ENCODE measurements at places on chromosomes 5 and 9.

DNA sequence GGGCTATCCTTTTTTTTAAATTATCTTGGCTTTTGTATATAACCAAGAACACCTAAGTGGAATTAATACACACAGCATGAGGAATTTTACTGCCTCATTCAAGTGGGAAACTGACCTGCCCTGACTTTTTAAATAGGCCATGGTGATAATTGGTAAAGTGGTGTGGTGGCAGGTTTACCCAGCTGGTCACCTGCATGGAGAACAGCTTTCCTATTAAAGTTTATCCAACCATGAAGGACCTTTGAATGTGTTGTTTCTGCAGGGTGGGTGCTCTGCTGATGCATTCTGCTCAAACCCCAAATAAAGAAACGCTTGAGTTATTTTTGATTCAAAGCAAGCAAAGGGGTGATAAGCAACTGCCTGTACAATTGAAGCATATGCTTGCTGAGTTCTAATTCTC, 261.0 kb upstream of the GRIN3A start:
- no peak for ATAC-seq

DNA sequence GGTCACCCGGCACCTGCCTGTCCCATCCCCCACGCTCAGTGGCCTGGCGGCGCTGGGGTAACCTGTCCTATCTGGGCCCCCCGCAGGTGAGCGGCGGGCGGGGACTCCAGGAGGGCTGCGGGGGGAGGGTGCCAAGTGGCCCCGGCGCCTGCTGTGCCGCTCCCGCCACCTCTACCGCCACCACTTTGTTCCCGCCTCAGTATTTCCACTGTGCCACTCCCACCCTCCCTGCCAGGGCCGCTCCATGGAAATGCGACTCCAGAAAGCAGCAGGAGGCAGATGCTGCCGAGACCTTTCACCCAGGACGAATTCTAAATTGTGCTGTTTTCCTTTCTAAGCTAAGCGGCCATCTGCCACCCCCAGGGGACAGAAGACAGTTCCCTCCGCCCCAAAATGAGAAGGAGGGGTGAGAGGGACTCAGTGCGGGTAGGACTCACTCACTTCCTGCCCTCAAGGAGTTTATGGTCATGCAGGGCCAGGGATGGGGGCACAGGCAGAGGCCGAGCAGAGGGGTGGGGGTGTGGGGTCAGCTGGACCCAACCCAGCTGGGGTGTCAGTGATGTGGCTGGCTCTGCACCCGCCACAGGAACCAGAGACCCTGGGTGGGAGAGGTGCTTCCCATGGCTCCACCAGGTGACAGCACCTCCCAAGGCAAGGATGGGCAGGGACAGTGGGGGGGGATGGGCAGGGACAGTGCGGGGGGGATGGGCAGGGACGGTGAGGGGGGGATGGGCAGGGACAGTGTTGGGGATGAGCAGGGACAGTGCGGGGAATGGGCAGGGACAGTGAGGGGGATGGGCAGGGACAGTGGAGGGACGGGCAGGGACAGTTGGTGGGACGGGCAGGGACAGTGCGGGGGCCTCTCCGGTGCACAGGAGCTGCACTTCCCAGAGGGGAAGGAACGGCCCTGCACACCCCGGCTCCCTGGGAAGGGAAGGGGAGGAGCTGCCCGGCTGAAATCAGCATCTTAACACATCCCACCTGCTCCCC, 17.8 kb downstream of the NOTCH1 start:
- ATAC-seq: peak; percentile 15

DNA sequence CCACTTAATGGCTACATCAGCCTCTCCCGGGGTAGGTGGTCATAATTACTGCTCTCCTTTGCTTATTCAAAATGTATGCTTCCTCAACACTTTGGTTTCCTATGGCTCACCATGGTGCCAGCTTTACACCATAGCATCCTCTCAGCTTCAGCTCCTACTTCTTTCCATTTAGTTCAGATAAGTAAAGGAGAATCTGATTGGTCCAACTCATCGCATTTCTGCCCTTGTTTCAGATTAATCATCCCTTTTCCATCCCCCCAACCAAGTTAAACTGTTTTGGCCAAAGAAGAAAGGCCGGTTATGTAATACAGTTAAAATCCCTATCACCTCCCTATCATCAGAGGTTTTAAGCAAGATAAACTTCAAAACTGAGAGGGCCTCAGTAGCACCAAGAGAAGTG, 130.5 kb downstream of the CETN3 start:
- ATAC-seq: peak; percentile 21

DNA sequence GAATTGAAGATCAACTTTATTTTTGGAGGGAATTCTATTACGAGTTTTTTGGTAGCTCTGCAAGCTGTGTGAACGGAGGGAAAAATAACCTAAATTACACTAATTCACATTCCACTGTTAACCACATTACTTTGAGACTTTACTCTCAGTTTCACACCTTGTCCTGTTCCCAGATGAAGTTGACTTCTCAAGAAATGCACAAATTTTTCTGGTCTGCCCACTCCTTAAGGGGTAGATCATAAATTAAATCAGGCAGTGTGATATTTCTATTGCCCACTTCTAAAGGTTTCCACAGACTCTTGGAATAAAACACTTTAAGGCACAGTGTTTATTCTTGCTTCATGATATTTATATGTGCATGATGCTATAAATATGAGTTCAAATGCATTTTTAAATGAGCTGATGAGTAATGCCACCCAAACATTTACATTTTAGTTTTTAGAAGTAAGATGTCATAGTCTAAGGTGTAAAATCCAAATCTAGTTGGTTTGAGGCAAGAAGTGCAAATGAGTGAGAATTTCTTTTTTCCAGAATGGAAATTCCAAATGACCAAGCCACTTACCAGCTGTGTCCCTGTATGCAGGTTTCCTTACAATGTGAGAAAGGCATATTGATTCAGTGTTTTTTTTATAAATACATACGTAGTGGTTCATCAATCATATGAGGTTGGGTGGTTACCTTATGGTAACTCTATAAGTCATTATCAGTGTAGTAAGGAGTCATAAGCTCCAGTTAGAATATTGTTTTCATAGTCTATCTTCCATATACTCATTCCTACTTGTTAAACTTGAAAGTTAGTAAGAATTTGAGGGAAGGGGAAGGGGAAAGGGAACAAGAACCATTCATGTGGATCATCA, 437.7 kb upstream of the MEF2C start:
- ATAC-seq: no peak

DNA sequence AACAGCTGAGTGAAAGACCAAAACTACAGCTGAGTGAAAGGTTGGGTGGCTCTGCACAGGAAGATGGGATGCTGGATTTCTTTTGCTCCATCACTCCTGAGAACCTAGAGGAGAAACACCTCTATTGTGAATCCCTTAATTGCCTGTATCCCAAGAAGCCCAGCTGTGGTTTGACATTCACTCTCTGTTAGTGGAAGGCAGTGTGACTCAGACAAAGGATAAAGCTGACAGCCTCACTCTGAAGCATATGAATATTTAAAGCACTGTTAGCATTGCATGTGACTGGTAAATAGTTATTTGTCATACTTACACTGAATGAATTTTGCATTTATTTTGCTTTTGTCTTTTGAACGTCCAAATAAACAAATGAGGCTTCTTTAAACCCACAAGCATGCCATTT, 367.1 kb upstream of the RIOK2 start:
- ATAC-seq: no peak

GRCh38 chr5:160044967-160045366, 36.0 kb downstream of the TTC1 start:
- ATAC-seq: no peak

DNA sequence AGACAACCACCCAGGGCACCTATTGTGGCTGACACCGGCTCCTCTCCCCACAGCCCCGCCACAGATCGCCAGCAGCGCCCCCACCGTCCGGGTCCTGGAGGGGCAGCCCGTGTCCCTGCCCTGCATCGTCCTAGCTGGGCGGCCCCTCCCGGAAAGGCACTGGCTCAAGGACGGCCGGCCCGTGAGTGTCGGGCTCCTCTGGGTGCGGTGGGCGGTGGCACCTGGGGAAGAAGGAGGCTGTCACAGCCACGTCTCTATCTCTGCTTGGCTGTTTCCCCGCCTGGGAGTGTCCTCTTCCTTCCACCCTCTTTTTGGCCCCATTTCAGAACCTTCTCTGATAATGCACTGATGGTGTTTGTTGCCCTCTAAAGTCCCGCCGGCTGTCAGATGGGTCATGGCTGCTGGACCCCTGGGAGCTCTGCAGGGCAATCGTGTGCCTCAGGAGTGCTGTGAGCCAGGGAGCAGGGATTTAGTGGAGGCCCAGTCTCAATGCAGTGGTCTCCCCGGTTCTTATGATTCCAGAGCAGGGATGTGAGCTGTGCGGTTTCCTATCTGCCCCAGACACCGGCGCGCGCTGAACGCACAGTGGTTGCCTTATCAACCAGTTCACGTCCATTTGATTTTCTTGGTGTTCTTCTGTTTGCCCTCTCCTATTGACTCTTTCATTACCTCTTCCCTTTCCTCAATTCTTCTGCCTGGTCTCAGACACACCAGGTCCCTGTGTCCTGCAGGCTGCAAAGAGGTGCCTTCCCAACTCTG, 55.3 kb downstream of the HMCN2 start:
- ATAC-seq: peak; percentile 14

DNA sequence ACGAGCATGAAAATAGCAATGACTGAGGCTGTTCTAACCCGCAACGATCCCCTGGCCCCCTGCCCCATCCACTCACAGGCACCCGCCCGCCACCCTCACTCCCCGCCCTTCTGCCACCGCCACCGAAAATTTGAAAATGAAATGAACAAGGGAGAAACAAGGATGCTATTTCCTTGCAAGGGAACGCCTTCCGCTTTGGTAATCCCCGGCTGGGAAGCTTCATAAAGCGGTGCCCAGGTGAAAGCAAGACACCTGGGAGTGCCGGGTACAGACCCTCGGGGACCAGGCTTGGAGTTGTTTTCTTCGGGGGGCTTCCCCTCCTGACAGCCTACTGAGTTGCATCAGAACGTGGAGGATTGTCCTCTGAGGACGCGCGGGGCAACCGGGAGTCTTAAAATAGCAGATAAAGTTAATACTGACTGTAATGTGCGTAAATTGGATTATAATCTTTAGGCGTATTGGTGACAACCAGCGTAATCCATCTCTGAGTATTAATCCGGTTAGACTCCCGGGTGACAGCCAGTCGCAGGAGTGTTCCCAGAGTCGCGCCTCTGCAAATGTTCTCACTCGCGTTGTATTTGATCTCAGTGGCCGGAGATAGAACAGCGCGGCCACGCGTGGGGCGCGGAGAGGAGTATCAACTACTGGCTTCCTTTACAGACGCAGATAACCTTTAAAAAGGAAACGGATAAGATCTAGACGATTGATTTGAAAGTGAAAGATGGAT, 885 bp upstream of the MLLT3 start:
- no peak for ATAC-seq

GRCh38 chr5:20959347-20959746, 971.3 kb upstream of the CDH18 start:
- no peak for ATAC-seq

DNA sequence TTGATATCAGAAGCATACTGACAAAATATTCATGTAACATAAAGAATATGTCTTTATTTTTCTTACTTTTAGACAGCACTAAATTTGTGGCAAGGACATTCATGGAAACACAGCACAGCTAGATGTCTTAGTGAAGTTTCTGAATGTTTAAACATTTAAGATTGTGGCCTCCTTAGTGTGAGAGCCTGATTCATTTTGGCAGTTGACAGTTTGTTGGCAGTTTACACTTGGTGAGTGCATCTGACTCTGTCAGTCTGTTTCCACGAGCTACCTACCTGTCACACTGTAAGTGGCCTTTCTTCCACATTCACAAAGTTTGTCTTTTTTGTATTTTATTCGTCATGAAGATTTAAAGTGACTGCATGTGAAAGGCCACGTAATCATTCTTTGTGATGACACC, 436.8 kb downstream of the TUSC1 start:
- ATAC-seq: no peak

DNA sequence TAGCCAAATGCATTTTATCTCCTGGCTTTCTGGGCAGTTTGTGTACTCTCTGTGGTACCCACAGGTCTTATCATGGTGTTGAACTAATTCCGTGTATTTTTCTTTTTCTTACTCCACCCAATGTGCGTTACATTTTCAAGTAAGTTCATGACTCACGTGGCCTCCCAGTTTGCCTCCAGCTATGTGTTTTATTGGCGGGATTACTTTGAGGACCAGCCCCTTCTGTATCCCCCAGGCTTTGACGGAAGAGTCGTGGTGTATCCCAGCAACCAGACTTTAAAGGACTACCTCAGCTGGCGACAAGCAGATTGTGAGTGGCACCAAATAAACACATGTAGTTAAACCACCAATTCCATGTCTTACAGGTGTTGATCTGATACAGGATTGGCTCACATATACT, 3.2 kb downstream of the THG1L start:
- no peak for ATAC-seq

DNA sequence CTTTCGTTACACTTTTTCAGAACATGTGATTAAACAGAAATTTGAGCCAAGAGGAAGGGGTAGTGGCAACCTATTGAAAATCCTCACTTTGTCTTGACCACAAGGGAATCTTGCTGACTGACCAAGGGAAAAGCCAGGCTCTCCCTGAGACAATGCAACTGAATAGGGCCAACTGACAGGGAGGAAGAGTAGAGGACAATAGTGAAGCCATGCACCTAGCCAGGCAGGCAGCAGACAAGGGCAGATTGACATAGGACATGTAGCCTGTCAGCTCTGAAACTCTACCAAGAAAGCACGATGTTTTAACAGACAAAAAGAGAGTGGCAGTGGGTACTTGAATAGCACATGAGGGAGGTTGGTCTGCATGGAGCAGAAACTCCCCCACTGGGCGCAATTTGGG, 8.5 kb upstream of the TGFBR1 start:
- ATAC-seq: no peak

DNA sequence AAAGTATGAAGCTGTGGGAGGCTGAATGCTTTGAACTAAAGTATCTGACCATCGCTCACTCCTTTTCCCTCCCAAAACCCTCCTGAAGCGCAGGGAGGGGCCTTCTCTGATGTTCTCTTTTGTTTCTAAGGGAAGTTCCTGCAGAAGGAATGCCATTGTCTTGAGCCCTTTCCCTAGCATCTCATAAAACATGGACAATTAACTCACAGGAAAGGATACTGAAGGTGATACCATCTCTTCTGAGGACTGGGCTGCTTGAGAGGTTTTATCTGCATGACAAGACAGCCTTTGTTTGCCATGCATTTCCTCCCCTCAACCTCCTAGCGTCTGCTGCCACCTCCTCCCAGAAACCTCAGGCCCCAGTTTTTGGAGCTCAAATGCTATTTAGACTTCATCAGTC, 4.3 kb upstream of the RMND5B start:
- no peak for ATAC-seq

DNA sequence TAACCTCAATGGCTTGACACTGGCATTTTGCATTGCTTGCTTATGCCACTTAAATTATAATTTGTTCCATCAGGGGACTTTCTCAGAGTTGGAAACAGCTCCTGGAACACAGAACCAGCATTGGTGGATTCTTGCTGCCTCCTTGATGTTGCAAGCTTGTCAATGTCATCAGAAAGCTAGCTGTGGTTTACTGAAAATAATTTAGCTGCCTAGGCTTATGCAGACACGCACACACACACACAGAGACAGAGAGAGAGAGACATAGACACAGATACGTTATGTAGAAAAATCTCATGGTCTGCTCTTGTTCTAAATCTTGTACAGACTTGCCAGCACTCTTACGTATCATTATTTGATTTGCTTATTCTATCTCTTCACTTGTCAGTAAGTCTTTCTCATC, 78.0 kb downstream of the HMHB1 start:
- no peak for ATAC-seq

- ATAC-seq: no peak
Measured at GRCh38 chr5:44774279-44774880, 34.4 kb upstream of the MRPS30 start.
